ENCODE measurements at places on chromosomes 4 and X.

DNA sequence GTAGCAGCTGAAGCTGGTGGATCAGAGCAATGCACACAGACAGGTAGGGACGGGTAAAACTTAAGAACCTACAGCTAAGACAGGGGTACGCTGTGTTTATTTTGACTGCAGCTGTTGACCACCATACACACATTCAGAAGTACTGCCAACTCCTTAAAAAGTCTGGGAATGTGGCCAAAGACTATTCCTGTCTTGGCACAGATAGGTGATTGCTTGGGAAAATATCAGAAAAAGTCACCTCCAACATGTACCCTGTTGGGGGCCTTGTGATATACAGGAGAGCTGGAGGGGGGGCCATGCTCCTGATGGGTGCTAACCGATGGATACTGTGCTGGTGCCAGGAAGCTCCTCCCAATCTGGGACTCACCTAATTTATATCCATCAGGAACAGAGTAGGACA is 121.2 kb downstream of the VCX2 start:
- no peak for DNase-seq

- no peak for DNase-seq
Measured at GRCh38 chr4:67167849-67168248, 377.5 kb downstream of the CENPC start.

DNA sequence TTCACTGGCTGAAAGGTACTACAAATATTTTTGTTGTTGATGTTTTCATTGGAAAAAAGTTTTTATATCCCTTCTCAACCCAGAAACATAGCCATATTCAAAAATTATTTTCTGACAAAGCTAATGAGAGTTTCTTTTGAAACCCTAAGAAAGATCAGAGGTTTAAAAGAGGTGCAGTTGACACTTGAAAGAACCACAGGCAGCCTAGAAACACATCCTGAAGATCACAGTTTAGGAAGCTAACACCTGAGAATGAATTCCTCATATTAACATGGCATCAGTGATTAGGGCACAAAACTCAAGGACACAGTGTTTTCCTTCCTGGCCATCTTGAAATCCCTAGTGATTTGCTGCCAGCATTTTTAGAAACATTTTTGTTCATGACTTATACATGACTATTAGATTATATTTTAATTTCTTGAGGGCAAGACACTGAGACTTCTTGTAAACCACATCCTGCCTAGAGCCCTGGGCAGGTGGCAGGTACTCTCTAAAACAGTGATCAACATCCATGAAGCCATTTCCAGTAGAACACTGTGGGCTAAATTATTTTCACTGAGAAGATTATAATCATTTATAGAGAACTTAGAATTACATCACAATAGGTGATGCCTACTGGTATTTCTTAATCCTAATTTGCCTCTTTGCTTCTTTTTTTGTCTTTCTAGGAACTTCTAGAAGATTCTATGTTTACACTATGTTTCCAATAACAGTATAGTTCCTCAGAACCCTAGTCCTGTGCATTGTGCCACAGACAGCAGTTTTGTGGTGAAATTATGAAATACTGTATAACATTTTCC is 80.0 kb downstream of the ARSJ start:
- DNase-seq: no peak

GRCh38 chr4:23930750-23931488 is 41.1 kb upstream of the PPARGC1A start:
- DNase-seq: no peak
